ENCODE measurements at places on chromosomes 4 and X.

- peak; percentile 0 for DNase-seq
Observed at GRCh38 chr4:136864604-136865185, 667.6 kb downstream of the PCDH18 start.

DNA sequence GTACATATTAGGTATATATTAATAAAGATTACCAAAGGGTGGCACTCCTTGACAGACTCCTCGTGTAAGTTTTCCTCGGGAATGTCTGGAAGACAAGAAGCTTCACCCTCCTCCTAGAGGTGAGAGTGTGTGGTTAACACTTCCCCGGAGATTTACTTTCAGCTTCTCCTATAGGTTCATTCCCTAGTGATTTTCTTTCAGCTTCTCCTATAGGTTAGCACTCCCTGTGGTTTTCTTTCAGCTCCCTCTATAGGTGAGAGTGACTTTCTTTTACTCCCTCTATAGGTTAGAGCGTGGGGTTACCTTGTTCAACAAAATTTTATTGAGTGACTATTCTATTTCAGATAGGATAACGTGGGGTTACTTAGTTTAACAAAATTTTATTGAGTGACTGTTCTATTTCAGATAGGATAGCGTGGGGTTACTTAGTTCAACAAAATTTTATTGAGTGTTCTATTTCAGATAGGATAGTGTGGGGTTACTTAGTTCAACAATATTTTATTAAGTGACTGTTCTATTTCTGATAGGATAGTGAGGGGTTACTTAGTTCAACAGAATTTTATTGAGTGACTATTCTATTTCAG, 106.0 kb upstream of the PLAC1 start:
- no peak for DNase-seq

DNA sequence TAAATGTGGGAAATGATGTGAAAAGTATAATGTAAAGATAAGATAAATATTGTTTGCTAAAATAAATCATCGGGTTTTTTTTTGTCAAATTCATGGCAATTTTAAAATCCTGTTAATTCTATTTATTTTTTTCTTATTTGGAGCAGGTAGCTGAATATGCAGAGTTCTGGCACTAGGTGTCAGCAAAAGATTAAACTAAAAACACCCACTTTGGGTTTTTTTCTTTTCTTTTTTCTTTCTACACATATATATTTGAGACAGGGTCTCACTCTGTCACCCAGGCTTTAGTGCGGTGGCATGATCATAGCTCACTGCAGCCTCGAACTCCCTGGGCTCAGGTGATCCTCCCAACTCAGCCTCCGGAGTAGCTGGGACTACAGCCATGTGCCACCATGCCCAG, 6.9 kb upstream of the RAP2C start:
- no peak for DNase-seq

GRCh38 chr4:6464842-6465588, 7.4 kb downstream of the PPP2R2C start:
- no peak for DNase-seq

- DNase-seq: no peak
Observed at GRCh38 chrX:137858106-137858505, 292.2 kb downstream of the ZIC3 start.

- no peak for DNase-seq
Observed at GRCh38 chr4:67393699-67394281, 151.5 kb downstream of the CENPC start.

DNA sequence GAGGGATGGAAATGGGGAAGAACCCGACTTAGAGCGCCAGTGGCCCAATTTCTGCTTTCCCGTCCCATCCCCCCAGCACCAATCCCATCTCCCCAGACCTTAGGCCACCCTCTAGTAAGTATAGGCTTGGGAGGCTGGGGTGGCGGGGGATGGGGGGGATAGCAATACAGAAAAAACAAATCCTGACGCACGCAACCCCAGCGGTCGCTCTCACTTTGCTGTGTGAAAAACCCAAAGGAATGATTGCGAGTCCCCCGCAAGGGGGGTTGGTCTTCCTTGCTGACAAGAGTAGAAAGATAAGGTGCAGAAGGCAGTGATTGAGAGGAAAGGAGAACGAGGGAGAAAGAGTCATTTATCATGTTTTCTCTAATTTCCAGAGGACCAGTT, 863 bp downstream of the CPE start:
- DNase-seq: peak; percentile 44

- DNase-seq: no peak
Observed at GRCh38 chr4:105698607-105699006, 9.9 kb downstream of the INTS12 start.

- DNase-seq: no peak
Observed at GRCh38 chr4:3715061-3715854, 50.9 kb upstream of the ADRA2C start.

DNA sequence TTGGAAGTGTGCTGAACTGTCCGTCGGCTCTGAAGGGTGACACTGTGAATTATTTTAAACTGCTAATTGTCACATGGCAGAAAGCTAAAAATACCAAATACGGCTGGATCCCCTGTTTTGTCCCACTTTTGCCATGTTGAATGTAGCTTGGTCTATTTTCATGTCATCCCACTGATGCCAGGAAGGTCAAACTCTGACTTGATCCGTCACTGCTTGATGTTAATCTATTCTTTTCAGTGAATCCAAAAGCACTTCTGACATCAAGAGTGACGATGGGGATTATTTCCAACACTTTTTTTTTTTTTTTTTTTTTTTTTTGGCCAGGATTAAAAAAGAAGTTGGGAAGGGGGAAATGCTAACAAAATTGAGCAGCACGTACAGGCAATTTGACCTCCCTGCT, 734.6 kb upstream of the TENM3 start:
- DNase-seq: no peak

DNA sequence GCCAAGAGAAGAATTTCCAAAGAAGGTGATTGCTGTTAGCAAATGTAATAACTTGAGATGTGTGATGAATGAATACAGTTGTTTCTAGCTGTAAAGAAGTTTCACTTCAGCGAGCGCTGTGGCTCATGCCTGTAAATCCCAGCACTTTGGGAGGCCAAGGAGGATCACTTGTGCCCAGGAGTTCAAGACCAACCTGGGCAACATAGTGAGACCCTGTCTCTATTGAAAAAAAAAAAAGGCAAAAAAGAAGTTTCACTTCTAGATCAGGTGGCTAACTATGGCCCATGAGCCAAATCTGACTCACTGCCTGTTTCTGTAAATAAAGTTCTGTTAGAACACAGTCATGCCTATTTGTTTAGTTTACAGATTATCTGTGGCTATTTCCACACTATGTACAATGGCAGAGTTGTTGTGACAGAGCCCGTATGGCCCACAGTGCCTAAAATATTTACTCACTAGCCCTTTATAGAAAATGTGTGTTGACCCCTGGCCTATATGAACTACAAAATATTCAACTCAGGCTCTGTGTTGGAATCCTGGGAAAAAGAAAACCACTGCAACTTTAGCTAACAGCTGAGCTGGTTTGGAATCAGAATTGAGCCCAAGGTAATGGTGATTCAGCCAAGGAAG, 54.1 kb upstream of the PRPS1 start:
- no peak for DNase-seq

DNA sequence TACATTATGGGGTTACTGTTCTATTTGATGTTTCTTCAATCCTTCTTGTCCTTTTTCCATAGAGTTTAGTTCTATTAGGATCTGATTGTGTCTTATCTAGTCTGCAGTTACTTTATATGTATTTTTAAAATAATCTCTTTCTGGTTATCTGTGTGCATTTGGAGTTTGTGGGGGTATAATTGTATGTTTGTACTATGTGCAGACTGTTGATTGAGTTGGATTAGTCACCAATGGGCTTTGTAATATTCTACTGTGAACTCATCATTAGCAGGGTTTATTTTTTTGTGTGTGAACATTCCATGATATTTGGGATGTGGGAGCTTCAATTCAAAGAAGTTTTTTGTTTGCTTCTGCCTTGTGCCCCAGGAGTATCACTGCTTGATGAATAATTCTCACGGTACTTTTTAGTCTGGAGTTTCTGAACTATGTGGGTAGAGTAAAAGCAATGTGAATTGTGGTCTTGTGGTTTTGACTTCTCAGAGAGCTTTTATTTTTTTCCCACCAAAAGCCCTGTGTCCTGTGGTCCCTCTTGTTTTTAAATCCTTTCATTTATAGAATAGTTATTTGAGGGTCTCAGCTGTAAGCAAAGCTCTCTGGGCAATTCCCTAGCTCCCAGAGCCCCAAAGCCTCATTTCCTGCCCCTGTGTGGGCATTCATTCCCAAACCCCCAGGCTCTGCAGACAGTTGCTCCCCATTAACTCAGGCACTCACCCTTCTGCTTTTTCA, 127.8 kb downstream of the PHKA2 start:
- no peak for DNase-seq

GRCh38 chr4:144663834-144664475, 18.0 kb downstream of the HHIP start:
- no peak for DNase-seq

DNA sequence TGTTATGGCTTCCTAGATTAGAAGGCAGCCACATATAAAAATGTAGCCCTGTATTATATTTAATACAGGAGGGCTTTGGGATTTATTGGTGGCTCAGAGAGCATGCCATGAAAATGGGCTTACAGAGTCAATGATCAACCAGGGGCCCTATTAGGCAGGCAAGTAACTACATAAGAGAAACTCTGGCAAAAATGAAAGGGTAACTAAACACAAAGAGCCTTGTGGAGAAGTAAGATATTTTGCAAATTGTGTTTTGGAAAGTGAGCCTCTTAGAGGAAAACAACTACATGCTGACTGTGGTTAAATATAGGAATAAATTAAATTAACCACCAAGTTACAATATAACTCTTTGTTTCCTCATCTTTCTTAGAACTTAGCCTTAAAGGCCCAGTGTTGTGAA, 5.5 kb downstream of the SAT1 start:
- DNase-seq: no peak

DNA sequence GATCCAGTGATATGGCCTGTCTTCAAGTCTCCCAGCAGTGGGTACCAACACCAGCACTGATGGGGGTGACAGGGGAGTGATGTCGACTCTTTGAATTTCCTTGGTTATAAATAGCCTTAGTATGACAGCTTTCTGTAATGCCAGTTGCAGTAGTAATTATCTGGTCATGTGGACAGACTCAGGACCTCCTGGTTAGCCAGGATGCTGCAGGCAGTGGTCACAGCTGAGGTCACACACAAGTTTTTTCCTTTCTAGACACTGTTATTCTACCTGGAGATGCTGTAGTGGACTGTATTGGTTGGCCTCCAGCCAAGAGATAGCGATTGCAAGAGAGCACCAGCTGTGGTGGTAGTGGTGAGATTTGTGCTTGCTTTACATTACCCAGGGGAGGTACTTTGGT, 63.6 kb downstream of the UPRT start:
- DNase-seq: no peak

- DNase-seq: no peak
Observed at GRCh38 chrX:137426695-137427425, 139.1 kb upstream of the ZIC3 start.

DNA sequence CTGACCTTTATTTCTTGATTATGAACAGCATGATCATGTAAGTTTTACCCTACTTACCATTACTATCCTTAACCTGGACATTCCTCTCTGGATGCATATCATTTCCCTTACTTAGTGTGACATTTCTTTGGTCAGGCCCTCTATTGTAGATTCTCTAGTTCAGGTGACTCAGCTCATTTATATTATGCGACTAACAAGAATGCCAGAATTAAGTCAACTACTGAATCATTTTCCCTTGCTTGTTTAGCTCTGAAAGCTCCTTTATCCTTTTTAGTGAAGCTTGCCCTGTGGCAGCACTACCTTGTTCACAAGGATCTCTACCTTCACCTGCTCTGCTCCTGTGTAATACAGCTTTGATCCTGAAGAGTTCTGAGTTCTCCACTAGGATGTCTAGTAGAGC, 15.1 kb upstream of the UGT2B17 start:
- no peak for DNase-seq

- no peak for DNase-seq
Observed at GRCh38 chr4:75924309-75924827, 16.4 kb downstream of the NAAA start.

GRCh38 chr4:39044956-39045826, 13.0 kb upstream of the TMEM156 start:
- no peak for DNase-seq

DNA sequence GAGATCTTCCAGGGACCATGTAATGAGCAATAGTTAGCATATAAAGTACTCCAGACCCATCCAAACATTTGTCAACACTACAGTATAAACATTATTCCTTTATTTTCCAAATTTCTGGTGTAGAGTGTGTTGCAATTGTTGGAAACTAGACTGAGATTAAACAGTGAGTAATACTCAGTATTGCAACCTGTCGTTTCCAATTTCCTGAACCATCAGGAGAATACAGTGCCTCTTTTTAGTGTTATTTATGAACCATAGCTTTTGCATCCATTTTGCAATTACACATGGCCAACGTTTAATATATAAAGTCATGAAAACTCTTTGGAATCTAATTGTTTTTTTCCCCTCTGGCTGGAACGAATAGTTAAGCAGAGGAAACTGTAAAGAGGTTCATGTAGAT, 58.3 kb upstream of the DHRSX start:
- DNase-seq: no peak

DNA sequence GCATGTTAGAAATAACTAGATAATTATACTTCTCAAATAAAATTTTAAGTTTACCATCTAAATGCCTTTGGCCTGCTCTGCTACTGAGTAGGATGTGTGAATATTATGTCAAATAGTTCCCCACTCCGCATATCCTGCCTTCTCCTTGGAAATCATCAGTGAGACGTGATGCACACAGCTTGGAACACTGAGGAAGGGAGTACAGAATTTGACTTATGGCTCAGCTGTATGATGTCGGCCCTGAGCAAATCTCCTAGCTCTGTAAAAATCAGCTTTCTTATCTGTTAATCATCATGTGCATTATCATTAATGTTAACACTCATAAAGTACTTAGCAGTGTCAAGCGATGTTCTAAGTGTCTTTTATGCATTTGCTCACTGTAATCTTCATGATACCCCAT, 241.0 kb upstream of the ANKRD50 start:
- DNase-seq: no peak

DNA sequence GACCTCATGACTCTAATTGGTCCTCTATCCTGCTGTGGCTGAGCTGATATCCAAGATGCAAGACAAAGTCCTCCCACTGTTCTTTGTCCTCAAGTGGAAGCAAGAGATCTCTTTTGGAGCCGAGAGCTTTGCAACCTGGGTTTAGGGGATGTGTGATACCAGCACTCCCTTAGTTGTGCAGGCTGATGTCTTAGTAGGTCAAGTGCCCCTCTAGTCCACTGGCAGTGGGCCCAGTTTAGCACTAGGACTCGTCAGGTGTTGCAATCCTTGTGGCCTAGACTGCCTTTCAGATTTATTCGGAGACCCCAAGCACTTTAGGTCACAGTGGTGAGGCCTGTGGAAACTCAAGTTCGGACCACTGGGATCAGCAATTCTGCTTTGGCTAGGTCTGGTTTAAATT, 64.0 kb downstream of the GPRASP3 start:
- DNase-seq: no peak

- no peak for DNase-seq
Observed at GRCh38 chr4:52374877-52375276, 284.2 kb downstream of the USP46 start.

Measured in C1 segment of cervical spinal cord (tissue), 14 donors.